ENCODE measurements at places on chromosomes 6 and 20.

DNA sequence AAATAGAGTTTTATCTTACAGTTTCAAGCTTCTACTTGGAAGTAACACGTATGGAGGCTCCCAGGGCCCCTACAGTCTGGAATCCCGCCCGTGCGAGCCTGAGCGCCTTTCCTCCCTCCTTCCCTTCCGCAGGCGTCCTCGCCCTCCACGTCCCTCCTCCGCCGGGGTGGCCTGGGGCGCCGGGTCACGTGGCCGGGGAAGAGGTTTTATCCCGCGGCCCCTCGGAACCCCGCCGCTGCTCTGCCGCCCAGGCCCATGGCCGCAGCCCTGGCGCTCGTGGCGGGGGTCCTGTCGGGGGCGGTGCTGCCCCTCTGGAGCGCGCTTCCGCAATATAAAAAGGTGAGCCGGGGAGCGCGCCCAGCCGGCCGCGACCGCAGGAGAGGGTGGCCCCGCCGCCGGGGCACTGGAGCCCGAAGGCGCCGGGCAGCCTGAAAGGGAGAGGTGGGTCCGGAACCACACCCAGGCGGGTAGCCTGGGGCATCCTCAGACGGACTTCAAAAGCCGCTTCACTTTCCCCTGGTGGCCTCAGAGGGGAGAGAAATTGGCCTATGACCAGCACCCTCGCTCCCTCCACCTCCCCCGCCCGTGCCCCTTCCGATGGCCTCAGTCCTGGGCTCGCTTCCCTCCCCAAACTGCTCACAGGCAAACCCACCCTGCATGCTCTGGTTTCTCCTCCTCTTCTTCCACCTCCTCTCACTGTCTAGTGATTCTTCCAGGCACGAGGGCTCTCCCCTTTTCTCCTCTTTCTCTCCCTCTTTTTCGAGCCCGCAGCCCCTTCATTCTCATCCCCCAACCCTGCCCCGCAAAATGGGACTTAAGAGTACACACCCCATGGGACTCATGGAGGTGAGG is at the start of gene CLPSL2:
Gene CLPSL2 (plus strand): TSS at position 235 of the 852 bp plus-strand sequence. CDS start 21 bp downstream, at position 256.
- no peak for DNase-seq

- no peak for DNase-seq
Observed at GRCh38 chr6:101422811-101423210, 29.3 kb downstream of the GRIK2 start.

DNA sequence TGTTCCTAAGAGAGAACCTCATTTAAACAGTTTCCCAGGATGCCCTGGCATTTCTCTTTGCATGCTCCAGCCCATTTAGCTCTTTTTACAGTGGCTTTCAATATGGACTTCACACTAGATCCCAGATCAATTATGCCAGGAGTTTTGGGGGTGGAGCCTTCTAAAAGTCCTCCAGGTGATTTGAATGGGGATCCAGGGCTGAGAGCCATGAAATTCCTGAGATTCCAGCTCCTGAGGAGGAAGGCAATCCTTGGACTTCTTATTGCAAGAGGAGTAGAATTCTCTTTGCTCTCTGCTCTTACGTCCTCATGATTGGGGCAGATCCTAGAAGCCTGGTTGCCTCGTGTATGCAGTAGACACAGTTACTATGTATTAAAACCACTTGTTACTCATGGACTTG is 184.2 kb downstream of the DHX35 start:
- no peak for DNase-seq

- no peak for DNase-seq
Observed at GRCh38 chr6:25756382-25757363, 2.1 kb downstream of the SLC17A4 start.

GRCh38 chr6:140353536-140353935 is 979.1 kb upstream of the CITED2 start:
- no peak for DNase-seq

- no peak for DNase-seq
Observed at GRCh38 chr6:34518669-34519365, 37.3 kb downstream of the SPDEF start.

DNA sequence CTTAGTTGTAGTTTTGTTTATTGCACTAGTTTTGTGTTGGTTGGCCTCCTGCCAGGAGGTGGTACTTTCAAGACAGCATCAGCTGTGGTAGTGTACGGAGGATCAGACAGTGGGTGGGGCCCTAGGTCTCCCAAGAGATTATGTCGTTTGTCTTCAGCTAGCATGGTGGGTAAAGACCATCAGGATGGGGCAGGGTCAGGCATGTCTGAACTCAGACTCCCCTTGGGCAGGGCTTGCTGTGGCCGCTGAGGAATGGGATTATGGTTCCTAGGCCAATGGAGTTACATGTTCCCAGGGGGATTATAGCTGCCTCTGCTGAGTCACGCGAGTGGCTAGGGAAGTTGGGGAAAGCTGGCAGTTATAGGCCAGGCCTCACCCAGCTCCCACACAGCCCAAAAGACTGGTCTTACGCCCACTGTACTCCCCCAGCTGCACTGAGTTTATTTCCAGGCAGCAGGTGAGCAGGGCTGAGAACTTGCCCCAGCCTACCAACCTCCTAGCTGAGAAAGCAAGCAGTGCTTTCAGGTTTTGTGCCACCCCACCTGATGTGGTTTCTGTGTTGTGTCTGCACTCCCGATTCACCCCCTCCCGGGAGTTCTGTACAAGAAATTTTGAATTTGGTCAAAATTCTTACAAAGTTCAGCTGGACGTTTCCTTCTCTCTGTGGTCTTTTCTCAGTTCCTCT is 24.7 kb downstream of the ZSCAN31 start:
- DNase-seq, result no peak

- DNase-seq, result no peak
Observed at GRCh38 chr6:132511831-132512220, 1.1 kb downstream of the STX7 start.

- DNase-seq, result peak; percentile 87
Observed at GRCh38 chr6:149897015-149897697, 757 bp downstream of the RAET1E start.

DNA sequence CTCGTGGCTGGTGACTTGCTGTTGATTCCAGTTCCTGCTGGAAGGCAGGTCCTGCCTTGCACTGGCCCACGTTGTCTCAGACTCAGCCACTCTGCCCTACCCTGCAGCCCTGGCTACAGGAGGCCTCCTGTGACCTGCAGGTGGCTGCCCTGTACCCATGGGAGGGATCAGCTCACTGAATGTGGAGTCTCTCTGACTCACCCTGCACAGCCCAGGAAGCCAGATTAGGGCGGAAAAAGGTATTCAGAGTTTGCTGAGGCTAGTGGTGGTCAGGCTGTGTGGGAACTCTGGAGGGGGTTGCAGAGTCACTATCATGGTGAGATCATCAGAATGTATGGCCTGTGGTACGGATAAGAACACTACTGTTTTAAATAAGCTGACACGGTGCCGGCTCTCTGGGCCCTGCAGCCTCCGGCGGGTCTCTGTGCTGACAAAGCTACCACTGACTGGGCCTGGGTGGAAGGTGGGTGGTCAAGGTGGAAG is 24.7 kb upstream of the PYGB start:
- DNase-seq, result peak; percentile 99

DNA sequence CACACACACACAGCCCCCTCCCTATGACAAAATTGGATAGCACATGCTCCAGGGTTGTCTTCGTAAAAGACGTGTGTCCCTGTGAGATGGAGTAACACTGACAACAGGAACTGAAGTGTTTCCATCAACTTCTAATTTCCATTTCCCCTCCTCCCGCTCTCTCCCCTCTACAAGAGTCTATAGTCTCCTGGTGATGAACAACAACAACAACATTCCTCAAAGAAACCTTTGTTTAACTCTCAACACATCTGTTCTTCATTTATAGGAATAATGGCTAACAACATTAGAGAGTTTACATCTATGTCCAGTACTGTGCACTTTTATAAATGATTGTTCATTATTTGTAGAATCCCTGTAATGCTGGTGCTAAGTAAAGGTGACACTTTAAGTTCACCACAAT is 205.8 kb upstream of the SSTR4 start:
- DNase-seq, result no peak

Data from HT1080 (cell line).